Activated CD4-positive, alpha-beta T cell treated with anti-CD3 and anti-CD28 coated beads, Interleukin-2, amount 10 ng/mL, durations not matched to agents 24 days and 14 days (primary cell): ENCODE measurements at places on chromosomes 11 and 22.
A peak's percentile ranks its signal among the peaks of the same experiment; 100 is the strongest.

DNA sequence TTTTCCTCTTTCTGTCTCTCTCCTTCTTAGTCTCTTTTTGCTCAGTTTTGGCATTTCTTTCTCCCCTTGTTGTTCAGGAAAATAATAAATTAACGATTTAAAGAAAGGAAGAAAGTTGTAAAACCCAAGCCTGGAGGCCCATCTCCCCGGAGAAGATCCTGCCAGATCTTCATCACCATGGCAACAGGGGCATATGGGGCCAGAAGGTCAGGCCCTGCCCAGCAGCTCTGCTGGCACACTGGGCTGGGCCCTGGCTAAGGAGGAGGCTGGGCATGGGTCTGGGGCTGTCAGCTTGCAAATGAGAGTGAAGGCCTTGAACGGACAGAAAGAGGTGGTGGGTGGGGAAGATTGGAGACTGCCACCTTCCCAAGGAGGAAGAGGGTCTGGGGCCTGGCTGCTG lies 2.8 kb downstream of the LRRC10B start:
- no peak for DNase-seq

- DNase-seq = no peak
These were observed 31.6 kb downstream of the BRSK2 start for GRCh38 chr11:1421291-1421690.

- peak; percentile 66 for DNase-seq
These were observed 92.5 kb downstream of the CCDC83 start for GRCh38 chr11:85947431-85948272.

DNA sequence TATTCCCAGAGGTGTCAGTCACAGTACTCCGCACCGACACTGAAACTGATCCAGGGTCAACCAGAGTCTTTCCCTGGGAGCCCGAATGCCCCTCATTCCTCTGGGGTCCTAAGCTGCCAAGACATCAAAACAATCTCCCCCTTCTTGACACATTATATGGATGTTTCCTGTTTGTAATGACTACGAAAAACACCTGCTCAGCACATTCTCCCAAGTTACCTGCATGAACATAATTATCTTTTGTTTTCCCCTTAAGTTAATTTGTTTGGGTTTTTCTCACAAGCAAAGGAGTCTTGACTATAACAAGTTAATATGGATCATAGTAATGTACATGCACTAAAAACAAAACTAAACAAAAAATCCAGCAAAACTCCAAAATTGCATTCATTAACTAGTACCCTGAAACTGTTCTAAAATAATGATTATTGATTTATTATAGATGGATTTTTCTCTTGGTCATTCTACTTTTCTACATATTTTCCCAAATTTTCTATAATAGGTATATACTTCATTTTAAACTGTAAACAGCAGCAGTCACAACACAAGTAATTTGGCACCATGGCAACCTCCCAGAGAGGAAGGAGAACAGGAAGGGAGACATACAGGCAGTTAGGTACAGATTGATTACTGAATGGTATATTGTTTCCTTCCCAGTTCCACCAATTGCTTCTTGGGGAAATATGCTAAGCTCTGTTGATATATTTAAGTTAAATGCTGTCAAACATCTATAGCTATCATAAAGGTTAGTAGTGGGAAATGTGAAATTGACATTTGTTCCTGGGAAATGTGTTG lies 631.5 kb downstream of the METTL15 start:
- DNase-seq = no peak

DNA sequence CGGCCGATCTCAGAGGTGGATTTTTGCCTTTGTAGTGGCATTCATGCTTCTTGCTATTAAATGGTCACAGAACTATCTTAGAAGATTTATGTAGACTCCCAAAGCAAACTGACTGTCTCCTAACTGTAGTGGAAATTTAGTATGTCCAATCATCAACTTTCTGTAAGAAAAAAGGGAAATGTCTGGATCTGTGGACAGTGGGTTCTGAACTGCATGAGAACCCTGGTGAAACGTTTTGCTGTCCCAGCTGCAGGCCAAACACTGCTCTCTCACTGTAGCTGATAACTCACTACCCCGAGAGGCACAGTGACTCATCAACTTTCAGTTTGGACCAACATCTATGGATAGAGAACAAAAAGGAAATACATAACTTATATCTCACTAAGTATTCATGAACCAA lies 387.1 kb downstream of the SOX6 start:
- DNase-seq = no peak

GRCh38 chr11:107565219-107565937 lies at the start of gene ALKBH8:
Gene ALKBH8 (minus strand): TSS chr11:107565735. CDS start chr11:107560893, 4,842 bp downstream.
- DNase-seq = peak; percentile 93

- no peak for DNase-seq
These were observed 388 bp upstream of the MUS81 start for GRCh38 chr11:65859812-65860277.

GRCh38 chr22:49807780-49808708 lies 19.6 kb downstream of the BRD1 start:
- DNase-seq = peak; percentile 88

- DNase-seq = no peak
These were observed 28.7 kb downstream of the SYT7 start for GRCh38 chr11:61552108-61552635.

DNA sequence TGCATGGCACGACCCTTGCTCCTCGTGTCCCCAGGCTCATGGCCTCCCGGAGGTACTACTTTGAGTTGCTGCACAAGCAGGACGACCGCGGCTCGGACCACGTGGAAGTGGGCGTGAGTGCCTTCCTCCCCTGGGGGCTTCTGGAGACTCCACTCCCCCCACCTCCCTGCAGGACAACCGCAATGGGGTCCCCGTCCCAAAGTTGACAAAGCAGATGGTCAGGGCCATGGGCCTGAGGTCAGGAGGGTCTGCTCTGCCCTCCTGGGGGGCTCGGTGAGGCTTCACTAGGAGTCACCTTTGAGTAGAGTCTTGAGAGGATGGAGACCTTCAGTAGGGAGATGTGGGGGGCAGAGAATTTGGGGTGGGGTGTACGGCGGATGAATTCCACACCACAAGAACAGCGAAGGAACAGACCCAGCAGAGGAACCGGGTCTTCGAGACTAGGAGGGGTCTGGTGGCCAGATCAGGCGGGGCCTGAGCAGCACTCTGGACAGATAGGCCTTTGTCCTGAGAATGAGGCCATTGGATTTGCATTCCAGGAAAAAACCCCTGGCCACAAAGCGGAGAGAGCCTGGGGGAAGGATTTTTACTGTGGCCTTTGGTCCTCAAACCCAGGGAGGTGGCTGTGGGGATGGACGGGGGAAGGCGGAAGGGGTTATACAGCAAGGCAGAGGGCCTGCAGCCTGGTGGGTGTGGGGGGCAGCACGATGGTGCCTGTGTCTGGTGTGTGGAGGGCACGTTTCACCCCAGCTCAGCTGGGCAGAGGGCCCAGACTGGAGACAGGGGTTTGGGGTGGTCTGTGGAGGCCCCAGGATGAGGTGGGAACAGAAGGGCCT lies 4.6 kb downstream of the B4GALNT4 start:
- DNase-seq = no peak

DNA sequence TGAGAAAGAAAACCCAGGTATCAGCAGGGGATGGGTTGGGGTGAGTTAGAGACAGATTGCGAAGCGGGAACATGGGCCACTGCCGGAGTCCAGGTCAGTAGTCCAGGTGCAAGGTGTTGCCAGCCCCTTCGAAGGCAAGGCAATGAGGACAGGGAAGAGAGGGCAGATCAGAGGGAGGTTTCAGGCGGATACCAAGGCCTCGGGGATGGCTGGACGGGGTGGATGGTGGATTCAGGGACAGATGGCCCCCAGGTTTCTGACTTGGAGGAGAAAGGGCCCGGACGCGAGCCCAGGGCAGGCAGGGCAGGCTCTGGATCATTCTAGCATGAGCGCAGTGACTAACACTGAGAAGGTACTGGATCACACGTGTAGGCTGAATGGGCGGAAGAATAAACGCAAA lies 25.4 kb upstream of the IGSF9B start:
- DNase-seq = no peak

GRCh38 chr11:129947474-129947873 lies 52.1 kb upstream of the NFRKB start:
- no peak for DNase-seq

- no peak for DNase-seq
These were observed 69.9 kb downstream of the PACSIN2 start for GRCh38 chr22:42945027-42945426.

- no peak for DNase-seq
These were observed 28.9 kb downstream of the CELSR1 start for GRCh38 chr22:46508491-46508999.

- DNase-seq = no peak
These were observed 85.0 kb upstream of the SC5D start for GRCh38 chr11:121207485-121208115.

DNA sequence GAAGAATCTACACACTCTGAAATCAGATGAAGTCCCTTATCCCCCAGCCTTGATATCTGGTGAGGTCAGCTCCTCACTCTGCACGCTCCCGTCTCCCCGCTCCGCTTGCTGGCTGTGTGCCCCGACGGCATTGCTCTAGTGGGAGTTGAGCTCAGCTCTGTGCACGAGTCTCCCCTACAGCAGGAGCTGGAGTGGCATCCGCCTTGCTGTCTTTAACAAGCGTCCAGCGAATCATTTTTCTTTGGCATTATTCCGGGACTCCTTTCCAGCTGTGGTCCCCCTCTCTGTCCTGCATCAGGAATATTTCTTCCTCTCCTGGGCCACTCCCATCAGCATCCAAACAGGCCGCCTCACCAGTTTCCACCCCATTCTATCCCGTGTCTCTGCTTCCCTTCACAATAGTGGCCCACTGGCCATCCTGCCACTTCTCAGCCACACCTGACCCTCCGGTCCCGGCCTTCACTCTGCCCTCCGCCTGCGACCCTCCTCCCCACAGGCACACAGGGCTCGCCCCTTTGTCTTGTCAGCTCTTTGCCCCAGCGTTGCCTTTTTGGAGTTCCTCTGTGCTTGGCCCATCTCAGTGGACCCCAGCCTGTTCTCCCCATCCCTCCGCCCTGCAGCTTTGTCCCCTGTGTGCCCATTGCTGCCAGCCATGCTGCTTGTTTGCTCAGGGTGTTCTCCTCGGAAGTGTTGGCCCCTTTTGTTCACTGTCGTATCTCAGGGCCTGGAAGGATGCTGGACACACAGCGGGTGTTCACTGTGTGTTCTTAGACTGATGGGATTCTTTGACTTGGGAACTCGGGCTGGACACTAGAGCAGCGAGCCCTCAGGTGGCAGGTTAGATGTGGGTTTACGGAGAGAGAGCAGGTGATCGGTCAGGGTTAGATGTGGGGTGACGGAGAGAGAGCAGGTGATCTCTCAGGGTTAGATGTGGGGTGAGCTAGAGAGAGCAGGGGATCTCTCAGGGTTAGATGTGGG lies 441.8 kb downstream of the TBC1D22A start:
- no peak for DNase-seq

DNA sequence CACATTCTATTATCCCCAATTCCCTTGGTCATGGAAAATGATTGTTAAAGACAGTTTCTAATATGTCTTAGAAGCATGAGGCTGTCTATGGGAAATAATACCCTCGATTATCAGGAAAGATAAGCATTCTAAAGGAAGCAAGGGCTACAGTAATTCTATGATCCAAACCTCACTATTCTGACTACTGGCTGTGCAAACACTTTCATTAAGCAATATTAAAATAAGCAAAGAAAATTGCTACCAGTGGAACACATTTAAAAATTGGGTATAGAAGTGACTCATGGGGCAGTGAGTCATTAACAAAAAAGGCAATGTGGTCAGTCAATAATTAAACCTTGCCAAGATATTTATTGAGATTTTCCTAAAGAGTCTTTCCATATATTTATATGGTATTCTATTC lies 1415.2 kb upstream of the TENM4 start:
- DNase-seq = no peak
